Brain (organoid and tissue), 16 donors: ENCODE measurements at places on chromosomes 3 and 15. TPM values are rescaled to one million over a fixed set of nuclear protein-coding genes. Genes with fewer than 3 reads are reported as not detected.

STRA6 gene
- 1.1 TPM for polyA plus RNA-seq

C3orf85 gene
- not detected for polyA plus RNA-seq

CNTN6 gene
- polyA plus RNA-seq, result 0.31 TPM

SLC22A14 gene
- polyA plus RNA-seq, result not detected

ZNF860 gene
- polyA plus RNA-seq, result 0.20 TPM

CHDH gene
- polyA plus RNA-seq, result 5.5 TPM

CAND2 gene
- 10.3 TPM for polyA plus RNA-seq

HYAL1 gene
- polyA plus RNA-seq, result 1.6 TPM

QARS1 gene
- 176 TPM for polyA plus RNA-seq

SUMF1 gene
- 8.6 TPM for polyA plus RNA-seq

COL8A1 gene
- 1.4 TPM for polyA plus RNA-seq

AVEN gene
- polyA plus RNA-seq, result 4.9 TPM

CRYGS gene
- 0.34 TPM for polyA plus RNA-seq

CCK gene
- 71.6 TPM for polyA plus RNA-seq

GMNC gene
- not detected for polyA plus RNA-seq

RGMA gene
- 57.8 TPM for polyA plus RNA-seq

TIGIT gene
- polyA plus RNA-seq, result not detected

SLC27A2 gene
- polyA plus RNA-seq, result 5.2 TPM

GPR62 gene
- 8.9 TPM for polyA plus RNA-seq

RASGRF1 gene
- polyA plus RNA-seq, result 9.4 TPM

KCTD6 gene
- polyA plus RNA-seq, result 5.2 TPM

TMEM40 gene
- not detected for polyA plus RNA-seq

CMTM8 gene
- 4.2 TPM for polyA plus RNA-seq

C3orf22 gene
- polyA plus RNA-seq, result not detected

XCR1 gene
- not detected for polyA plus RNA-seq

GPR176 gene
- polyA plus RNA-seq, result 22.8 TPM

GOLGA6L7 gene
- polyA plus RNA-seq, result not detected

IL5RA gene
- polyA plus RNA-seq, result 8.1 TPM

LMAN1L gene
- polyA plus RNA-seq, result not detected

SCN11A gene
- not detected for polyA plus RNA-seq

CCR3 gene
- not detected for polyA plus RNA-seq

TXNRD3 gene
- 5.3 TPM for polyA plus RNA-seq

TJP1 gene
- polyA plus RNA-seq, result 27.9 TPM

C3orf49 gene
- not detected for polyA plus RNA-seq

PPP1R14D gene
- polyA plus RNA-seq, result 0.66 TPM

TASOR gene
- polyA plus RNA-seq, result 6.2 TPM

UROC1 gene
- 0.10 TPM for polyA plus RNA-seq

CLDN18 gene
- not detected for polyA plus RNA-seq

CSPG4 gene
- 11.3 TPM for polyA plus RNA-seq

MRPL47 gene
- 25.4 TPM for polyA plus RNA-seq

SLC51A gene
- polyA plus RNA-seq, result not detected

ALPK3 gene
- 18.0 TPM for polyA plus RNA-seq

STAB1 gene
- 10.7 TPM for polyA plus RNA-seq

RPL22L1 gene
- 14.1 TPM for polyA plus RNA-seq

AP3S2 gene
- 34.1 TPM for polyA plus RNA-seq

GOLGA8J gene
- not detected for polyA plus RNA-seq

CLDN16 gene
- polyA plus RNA-seq, result not detected

TM6SF1 gene
- polyA plus RNA-seq, result 2.7 TPM

IREB2 gene
- 12.5 TPM for polyA plus RNA-seq

ST8SIA2 gene
- 11.6 TPM for polyA plus RNA-seq
